ENCODE measurements at places on chromosomes 5 and 9. TPM values are rescaled to one million over a fixed set of nuclear protein-coding genes. Genes with fewer than 3 reads are reported as not detected.

The EGR1 gene
- polyA plus RNA-seq, result 50.3 TPM

The CATSPER3 gene
- 1.1 TPM for polyA plus RNA-seq

The HMGXB3 gene
- polyA plus RNA-seq, result 7.5 TPM

The TLR4 gene
- polyA plus RNA-seq, result 1.8 TPM

The C5orf15 gene
- polyA plus RNA-seq, result 43.3 TPM

The IL4 gene
- polyA plus RNA-seq, result not detected

The TLN1 gene
- polyA plus RNA-seq, result 41.9 TPM
